ENCODE measurements at places on chromosomes 4 and X. TPM values are rescaled to one million over a fixed set of nuclear protein-coding genes. Genes with fewer than 3 reads are reported as not detected.
A peak's percentile ranks its signal among the peaks of the same experiment; 100 is the strongest.

GRCh38 chr4:36786519-36786918 lies 458.0 kb upstream of the NWD2 start:
- DNase-seq: no peak

GRCh38 chr4:4216648-4217047 lies 10.1 kb downstream of the OTOP1 start:
- DNase-seq: no peak

DNA sequence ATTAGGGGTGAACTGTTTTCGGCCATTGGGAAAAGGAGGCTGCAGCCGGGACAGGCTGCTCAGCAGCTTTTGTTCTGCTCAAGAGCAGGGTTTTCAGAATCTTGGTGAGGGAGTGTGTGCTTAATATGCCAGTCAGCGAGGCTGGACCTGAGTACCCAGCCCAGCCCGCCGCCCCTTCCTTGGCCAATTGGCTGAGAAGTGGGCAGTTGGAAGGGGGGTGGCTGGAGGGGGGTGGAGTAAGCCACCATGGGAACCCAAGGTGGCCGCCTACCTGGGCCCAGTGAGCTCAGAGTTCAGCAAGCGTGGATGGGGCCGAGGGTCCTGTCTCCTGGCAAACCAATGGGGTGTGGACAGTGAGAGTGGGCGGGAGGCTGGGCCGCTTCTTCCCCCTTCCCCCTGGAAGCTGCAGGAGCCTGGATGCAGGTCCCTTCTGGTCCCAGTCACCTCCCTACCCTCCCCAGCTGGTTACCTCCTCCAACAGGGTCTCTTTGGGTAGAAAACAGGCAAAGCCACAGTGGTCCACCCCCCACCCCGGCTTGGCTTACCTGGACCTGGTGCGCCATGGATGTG lies 52.5 kb downstream of the SORCS2 start:
- no peak for DNase-seq

The RHOXF2 gene
- not detected for total RNA-seq

DNA sequence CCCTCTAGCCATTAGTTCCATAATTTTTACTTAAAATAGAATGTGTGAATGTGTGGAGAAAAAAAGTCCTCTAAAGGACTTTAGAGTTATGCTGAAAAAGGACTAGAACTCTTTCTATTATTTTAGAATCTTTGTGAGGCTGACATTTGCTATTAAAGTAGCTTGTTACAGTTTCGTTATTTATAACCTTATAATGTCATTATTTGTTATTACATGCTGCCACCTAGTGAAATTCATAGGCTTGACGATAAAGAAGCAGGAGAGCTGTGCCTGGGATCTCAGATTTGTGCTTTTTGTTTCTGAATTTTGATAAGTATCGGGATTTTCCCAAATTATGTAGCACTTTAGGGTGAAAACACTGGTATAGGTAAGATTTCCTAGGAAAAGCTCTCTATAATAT lies 38.5 kb upstream of the TAPT1 start:
- DNase-seq: no peak

DNA sequence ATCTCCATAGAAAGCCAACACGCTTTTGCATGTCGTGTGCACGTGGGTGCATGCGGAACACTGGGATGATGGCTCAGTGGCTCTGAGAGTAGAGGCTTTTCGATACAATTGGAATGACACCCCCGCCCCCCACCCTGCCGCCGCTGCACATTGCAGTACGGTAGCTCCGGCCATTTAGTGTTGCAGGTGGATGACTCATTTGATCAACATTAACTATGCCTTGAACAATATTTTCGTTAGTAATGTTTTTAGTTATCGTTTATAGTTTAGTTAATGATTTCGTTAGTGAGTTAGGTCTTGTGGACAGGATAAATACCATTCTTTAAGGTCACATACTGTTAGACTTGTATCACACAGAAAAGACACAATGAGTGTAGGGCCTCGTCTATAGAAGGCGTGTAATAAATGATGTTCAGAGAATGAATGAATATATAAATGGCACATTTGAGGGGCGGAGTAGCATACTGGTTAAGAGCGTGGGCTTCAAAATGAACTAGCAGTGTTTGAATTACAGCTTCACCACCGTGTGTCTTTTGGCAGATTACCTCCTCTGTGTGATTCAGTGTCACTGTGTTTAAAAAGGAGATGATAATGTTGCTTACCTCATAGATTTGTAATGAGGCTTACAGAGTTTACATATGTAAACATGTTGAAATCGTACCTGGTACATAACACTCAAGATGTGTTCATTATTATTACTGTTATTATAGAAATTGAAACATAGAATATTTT lies 67.2 kb upstream of the TENM3 start:
- DNase-seq: no peak

GRCh38 chr4:777520-778262 lies 48.2 kb downstream of the CPLX1 start:
- no peak for DNase-seq

GRCh38 chrX:8297766-8298165 lies 126.7 kb upstream of the VCX2 start:
- no peak for DNase-seq

DNA sequence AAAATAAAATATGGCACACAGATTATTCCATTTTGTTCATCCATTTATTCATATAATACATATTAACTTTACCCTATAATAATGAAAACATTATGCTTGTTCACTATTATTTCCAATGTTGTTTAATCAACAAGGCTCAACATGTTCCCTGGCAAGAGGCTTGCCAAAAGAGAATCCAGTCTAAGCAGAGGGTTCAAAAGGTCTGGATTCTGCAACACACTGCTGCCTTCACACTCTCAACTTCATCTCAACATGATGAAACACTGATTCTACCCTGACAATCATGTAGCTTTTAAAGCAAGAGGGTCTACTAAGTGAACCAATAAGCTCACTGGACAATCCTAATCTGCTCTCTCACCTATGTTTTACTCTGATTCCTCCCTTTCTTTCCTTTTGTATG lies 101.1 kb downstream of the MID1 start:
- DNase-seq: no peak

- no peak for DNase-seq
These were observed 112.5 kb upstream of the HAND2 start for GRCh38 chr4:173642509-173642908.

DNA sequence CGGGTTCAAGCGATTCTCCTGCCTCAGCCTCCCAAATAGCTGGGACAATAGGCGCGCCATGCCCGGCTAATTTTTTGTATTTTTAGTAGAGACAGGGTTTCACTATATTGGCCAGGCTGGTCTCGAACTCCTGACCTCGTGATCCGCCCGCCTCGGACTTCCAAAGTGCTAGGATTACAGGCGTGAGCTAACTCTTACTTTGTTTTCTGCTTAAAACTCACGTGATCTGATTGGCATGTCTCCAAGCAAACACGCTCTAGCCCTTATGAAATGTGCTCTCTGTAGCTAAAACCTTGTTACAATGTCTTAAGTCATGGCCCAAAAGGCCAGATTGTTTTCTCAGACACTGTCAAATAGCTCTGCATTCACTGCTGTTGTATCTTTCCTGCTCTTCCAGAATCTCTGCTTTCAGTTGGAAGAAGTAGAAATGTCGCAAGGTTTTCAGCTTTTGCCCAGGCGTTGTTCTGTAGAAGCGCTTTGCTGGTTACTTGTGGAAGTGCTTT lies 39.7 kb upstream of the OGT start:
- peak; percentile 26 for DNase-seq

GRCh38 chr4:142369141-142369540 lies 477.0 kb downstream of the INPP4B start:
- DNase-seq: no peak

The HPSE gene
- total RNA-seq: 23.3 TPM

DNA sequence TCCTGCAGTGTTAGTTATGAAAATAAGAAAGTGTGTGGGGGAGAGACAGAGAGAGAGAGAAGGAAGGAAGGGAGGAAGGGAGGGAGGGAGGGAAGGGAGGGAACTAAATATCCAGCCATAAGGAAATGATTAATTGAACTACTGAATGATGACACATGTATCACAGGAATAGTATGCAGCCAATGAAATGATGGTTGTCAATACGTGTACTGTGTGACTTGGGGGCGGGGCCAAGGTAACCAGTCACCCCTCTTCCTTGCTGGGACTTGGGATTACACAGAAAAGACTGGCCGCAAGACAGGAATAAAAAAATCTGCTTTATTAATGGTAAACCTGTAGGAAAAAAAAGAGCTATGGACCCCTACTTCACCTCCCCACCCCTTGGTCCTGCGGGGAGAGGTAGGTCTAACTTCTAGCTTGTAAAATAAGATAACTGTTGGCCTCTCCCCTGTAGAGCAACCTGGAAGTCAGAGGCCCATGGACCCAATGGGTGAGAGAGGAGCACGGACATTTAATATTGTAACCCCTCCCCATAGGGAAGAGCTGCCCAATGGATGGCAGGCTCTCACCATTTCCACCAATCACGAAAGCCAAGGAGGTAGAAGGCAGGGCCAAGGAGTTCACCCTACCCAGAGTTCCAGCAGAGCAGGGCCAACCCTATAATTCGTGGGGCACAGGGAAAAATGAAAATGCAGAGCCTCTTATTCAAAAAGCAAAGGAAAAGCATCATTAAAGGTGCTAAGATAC lies 7.4 kb downstream of the PPP2R2C start:
- DNase-seq: peak; percentile 3

The MAMLD1 gene
- 37.9 TPM for total RNA-seq

- no peak for DNase-seq
These were observed 145.1 kb downstream of the NHS start for GRCh38 chrX:17520016-17520615.

GRCh38 chr4:1619151-1619672 lies 64.9 kb downstream of the FAM53A start:
- no peak for DNase-seq

DNA sequence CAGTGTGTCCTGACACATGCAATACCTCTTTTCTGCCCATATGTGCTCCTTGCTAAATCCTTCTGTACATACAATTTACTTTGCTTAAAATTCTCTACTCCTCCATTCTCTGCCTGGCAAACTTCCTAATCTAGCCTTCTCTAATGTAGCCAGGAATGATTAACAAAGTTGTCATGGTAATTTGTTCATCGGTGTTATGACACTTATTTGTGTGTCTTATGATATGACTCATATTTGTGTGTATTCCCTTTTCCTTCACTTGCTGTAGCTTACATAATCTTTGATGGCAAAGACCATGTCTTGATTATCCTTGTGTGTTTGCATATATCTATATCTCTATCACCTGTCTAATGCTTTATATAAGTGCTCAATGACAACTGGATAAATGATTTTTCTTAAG lies 133.3 kb downstream of the COL25A1 start:
- DNase-seq: no peak

The TMEM31 gene
- 0.78 TPM for total RNA-seq

The CXCL1 gene
- total RNA-seq: 1.5 TPM

DNA sequence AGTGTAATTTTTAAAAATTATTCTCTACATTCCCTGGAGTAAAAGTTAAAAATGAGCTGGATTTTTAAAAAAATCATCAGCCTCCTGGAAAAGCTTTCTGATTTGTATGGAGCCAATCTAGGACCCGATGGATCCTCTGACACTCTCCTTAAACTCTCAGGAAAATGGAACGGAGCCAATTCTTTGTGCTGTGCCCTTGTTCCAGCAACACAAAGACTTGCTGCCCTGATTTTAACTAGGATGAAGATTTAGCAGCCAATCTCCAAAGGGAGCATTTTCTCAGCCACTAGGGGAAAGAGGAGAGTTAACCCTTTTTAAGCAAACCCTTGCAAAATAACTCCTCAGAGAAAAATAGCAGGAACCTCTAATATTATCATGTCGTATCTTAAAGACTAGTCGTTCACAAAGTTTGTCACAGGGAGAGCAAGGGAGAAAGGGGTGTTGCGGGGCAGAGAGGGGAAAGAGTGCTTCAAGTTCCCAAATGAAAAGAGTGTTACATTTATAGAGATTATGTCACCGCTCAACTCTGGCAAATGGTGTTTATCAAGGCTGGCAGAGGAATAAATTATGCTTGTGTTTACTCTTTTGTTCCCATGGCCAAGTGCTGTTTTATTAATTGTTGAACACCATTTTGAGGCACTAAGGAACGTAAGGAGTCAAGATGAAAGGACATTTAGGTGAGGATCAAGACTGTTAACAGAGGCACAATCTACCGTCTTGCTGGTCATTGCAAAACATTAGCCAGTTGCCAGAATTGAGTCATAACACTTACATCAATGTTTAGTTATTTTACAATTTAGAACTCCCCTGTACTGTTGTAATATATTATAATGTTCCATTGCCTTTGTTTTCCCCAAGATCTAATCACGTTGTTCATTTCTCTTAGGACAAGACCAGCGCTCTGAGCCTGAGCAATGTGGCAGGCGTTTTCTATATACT lies 250.7 kb downstream of the THOC2 start:
- DNase-seq: no peak

The CPZ gene
- total RNA-seq: 75.7 TPM

The TMEM255A gene
- 22.5 TPM for total RNA-seq

GRCh38 chrX:101195442-101196173 lies 24.0 kb upstream of the DRP2 start:
- no peak for DNase-seq

DNA sequence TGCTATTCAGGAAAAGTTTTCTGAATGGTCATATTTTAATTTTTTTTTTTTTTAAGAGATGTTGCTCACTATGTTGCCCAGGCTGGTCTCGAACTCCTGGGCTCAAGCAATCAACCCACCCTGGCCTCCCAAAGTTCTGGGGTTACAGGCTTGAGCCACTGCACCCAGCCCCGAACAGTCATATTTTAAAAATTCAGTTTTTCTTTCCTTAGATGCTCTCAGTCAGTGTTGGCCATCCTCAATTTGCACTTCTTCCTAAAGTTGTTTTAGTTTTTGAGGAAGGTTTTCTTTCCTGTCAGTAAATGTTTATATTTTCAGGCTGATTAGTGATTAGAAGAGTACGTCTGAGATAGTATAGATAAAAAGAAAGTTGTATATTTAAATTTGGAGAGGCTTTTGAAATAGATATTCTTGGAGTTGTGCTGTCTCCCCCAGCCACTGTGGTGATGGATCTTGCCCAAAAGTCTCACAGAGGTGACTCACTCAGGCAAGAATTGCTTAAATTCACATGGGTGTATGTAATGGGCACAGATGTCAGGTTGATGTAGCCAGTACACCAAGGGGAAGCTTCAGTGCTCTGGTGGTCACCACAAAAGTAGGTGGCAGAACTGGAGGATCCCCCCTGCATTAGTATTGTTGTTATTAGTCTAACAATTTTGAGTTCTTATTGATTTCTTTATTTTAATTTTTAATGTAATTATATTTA lies 72.2 kb upstream of the ELOVL6 start:
- DNase-seq: no peak

The PAGE2 gene
- total RNA-seq: not detected

The PPP1R2C gene
- not detected for total RNA-seq

Measured in ovary (tissue), 10 donors.